Choroid plexus epithelial cell (primary cell): ENCODE measurements at places on chromosomes 6 and 20.

- DNase-seq, result no peak
These were observed 10.2 kb downstream of the SOD2 start for GRCh38 chr6:159682810-159683209.

- DNase-seq, result no peak
These were observed 94.4 kb downstream of the LAMP5 start for GRCh38 chr20:9608639-9609340.

GRCh38 chr20:50245498-50246366 lies 55.1 kb downstream of the CEBPB start:
- peak; percentile 54 for DNase-seq

DNA sequence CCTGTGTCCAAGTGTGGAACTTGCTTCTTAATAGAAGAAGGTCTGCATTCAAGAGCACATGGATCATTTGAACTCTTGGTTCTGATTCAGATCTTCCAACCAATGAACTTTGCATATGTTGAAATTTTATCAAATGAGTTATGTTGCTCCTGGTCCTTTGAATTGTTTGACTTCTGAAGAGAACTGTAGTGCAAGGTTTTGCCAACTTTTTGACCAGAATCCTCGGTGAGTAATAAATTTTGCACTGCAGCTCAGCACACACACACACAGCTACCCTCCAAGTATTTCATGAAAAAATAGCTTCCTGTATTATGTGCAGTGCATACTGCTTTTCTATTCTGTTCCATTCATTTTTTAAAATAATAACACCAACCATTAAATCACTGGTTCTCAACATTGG lies 67.5 kb downstream of the BFSP1 start:
- no peak for DNase-seq

DNA sequence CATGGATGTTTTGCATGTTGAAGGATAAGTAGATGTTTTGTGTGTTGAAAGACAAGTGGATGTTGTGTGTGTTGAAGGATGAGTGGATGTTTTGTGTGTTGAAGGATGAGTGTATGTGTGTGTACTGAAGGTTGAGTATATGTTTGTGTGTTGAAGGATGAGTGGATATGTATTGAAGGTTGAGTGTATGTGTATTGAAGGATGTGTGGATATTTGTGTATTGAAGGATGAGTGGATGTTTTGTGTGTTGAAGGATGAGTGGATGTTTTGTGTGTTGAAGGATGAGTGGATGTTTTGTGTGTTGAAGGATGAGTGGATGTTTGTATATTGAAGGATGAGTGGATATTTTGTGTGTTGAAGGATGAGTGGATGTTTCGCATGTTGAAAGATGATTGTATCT lies 325.0 kb downstream of the CDH4 start:
- no peak for DNase-seq

DNA sequence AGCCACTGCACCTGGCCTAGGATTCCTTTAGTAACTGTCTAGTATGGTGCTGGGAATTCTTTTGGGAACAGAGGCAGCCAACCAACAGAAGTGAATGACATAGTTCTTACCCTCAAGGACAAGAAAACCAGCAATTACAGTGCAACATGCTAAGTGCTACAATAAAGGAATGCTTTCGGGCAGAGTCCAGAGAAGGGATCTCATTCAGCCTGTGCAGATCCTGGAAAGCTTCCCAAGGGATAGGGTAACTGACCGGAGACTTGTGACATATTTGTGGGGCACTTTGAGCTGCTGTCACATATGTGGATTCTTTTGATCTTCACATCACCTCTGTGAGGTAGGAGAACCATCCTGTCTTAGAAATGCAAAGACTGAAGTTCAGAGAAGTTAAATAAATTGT lies 46.8 kb downstream of the C6orf15 start:
- no peak for DNase-seq

DNA sequence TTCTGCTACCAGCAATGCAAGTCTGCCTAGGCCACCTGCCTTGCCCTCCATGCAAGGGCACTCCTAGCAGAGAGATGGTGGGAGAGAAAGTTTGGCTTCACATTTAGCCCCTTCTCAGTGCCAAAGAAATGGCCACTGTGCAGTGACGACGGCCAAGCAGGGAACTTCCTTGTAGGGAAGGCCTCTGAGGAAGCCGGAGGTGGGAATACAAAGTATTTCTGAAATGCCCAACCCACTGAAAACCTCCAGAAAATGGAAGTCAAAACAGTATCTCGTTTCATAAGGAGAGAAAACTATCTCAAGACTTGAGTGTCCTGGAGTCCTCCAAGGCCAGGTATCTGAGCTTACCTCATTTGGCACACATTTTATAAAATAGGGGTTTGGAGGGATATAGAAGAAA lies 42.7 kb downstream of the JAG1 start:
- DNase-seq, result no peak

DNA sequence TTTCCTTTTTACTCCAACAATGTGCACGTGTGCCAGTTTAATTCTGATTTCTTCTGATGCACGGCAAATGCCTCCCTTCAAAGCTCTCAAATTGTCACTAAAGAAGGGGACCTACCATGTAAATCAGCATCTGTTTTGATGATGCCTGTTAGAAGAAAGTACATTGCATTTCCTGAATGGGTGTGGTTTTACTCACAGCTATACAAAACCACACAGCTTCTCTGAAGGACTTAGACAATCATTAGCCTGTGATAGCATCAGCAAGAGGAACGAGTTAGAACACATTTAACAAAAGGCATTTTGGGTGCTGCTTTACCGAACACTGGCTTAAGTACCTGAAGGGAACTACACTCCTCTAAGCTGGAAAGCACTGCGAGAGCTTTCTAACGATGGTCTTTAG lies 109.4 kb downstream of the ATXN1 start:
- no peak for DNase-seq

DNA sequence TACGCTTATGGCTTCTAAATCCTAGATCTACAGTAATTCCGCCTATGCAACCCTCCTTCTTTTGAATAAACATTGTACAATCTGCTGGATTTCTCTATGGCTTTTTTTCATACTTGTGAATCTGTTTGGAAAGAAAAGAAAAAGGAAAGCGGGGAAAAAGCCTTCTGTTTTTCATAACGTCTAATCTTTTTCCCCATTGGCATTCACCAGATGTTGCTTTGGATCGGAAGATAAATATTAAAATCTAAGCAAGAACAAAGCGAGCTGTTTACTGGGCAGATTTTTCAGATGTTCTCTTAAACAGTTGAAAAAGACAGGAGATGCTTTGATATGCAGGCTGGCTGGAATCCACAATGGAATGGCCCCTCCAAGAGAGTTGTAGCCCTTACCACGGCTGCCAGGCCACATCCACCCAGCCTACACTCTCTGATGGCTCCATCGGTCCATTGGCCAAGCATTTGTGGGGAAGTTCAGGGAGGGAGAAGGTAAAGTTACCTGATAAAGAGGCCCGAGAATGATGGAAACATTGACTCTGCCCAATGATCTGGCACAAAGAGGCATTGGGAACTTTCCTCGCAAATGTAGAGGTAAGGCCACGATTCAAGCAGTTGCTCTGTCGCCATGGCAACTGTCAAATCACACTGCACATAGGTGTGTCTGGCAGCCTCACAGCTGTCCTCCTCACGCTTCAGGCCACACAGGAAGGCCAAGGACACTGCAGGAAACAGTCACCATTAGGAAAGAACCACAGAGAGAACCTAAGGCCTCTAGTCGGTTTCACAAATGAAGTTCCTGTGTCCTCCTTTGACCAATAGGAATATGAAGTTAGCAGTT lies 70.3 kb downstream of the PKHD1 start:
- no peak for DNase-seq

- no peak for DNase-seq
These were observed 16.7 kb downstream of the ZDHHC14 start for GRCh38 chr6:157397660-157398059.

GRCh38 chr6:81696524-81696923 lies 56.0 kb downstream of the TENT5A start:
- peak; percentile 58 for DNase-seq

DNA sequence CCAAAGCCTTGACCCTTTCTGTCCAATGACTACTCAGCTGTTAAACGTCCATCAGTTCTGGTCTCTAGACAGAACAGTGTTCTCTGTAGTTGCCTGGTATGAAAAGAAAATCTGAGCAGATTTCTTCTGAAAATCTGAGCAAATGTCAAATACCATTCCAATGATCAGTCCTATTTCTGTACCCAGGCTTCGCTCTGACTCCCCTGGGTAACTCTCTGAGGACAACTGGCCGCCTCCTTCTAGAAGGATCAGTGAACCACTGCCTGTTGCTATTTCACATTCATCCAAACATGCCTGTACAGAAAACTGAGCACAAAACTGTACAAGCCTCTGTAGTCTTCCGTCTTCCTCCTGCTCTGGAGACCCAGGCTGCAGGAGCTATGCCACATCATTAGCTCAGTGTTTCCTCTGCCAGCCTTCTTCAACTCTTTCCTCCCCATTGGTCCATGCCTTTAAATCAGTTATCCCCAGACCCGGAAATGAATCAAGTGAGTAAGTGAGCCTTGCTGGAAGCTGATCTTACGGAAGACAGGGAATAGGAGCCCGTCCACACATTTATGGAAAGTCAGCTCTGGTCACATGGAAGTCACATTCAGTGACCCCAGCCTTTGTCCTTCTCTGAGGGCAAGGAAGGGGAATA lies 63.3 kb downstream of the DAAM2 start:
- peak; percentile 44 for DNase-seq

GRCh38 chr6:107727096-107727757 lies 96.9 kb downstream of the SCML4 start:
- no peak for DNase-seq

DNA sequence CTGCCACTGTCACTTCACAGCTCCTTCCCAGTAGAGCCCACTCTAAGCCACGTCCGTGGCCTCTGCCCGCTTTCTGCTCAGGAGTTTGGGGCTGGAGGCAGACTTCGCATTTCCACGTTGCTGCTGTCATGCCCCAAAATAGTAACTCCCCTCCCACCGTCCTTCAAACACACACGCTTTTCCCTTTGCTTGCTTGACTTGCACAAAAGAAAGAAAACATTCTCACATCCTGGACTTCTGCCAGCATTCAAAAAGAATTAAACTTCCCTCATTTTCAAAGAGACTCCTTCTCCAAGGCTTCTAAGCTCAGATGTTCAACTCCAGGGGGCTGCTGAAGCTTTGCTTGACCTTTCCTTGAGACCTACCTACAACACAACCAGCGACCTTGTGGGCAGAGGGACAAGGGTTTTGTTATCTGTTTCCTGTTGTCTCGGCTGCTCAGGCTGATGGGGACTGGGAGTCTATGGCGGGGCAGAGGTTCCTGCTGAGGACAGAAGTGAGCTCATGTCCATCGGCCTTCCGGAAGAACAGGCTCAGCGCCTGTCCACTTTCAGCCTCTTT lies 263.8 kb upstream of the FOXQ1 start:
- peak; percentile 54 for DNase-seq

- DNase-seq, result peak; percentile 4
These were observed 28.0 kb downstream of the OSBPL2 start for GRCh38 chr20:62266340-62266739.

GRCh38 chr6:99790679-99791078 lies 184.0 kb downstream of the PRDM13 start:
- peak; percentile 18 for DNase-seq

- DNase-seq, result no peak
These were observed 12.9 kb upstream of the NTSR1 start for GRCh38 chr20:62695448-62696414.

DNA sequence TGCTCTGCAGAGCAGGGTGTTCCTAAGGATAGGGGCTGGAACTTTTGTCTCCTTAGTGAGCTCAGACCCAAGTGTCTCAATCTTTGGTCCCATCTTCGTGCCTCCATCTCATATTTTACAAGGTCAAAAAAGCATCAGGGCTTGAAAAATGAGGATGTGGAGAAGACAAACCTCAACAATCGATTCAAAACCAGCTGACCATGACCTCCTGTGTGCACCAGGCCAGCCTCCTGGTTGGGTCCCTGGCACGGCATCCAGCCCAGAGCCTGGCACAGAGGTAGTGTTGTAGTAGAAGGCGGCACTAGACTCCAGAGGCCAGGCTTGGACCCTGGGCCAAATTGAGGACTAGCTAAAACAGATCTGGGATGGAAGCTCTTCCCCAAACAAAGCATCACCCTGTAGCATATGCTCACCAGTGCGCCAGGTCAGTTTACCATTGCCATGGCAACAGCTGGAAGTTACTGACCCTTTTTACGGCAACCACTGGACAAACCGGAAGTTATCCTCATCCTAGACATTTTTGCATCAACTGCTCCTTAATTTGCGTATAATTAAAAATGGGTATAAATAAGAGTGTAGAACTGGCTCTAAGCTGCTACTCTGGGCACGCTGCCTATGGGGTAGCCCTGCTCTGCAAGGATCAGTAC lies 69.3 kb upstream of the BLCAP start:
- DNase-seq, result no peak

GRCh38 chr6:98014442-98015201 lies 731.6 kb upstream of the MMS22L start:
- DNase-seq, result no peak

GRCh38 chr6:74604279-74604678 lies 601.6 kb downstream of the COL12A1 start:
- no peak for DNase-seq

DNA sequence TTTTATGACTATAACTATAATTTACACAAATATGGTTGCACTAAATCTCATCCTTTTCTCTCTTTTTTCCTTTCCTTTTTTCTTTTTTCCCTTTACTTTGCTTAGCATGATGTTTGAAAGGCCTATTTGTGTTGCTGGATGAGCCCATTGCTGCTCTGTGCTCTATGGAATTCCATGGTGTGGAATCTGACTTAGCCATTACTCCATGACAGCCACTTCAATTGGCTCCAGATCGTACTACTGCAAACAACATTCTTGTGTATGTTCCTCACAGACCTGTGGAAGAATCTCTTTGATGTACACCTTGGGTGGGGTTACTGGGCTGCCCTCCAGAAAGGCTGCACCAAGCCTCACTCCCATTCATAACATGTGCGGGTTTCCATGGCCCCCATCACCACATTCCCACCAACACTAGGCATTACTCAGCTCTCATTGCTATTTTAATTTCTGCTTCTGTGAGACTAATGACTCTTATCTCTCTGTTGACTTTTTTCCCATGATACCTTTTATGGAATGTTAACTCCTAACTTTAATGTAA lies 979.0 kb downstream of the KIF16B start:
- DNase-seq, result no peak

DNA sequence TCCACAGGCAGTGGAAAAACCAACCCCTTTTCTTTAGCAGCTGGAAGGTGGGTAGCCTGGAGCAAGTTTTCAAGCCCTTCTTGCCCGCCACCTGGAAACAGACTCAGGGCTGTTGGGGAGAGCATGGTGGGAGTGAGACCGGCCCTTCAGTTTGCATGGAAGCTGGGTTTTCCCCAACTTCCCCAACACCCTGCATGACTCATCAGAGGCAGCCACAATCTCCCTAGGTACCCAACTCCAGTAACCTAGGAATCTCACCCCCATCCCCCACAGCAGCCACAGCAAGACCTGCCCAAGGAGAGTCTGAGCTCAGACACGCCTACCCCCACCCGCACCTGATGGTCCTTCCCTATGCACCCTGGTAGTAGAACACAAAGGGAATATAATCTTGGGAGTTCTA lies 86.3 kb upstream of the IRAK1BP1 start:
- no peak for DNase-seq

DNA sequence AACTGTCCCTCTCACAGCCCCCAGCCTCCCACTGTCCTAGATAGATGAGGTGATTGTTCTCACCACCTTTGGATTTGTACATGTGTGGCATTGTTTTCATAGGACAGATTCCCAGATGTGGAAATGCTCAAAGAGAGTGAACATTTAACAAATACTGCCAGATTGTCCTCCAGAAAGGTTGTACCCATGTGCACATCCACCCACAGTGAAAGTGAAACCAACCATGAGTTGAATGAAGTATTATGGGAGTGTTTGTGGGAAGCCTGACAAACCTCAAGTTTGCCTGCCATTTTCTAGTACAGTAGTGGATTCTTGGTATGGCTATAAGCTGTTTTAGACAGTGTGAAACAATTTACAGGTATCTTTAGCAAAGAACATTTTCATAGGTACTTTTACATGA lies 42.7 kb downstream of the ANKRD6 start:
- DNase-seq, result peak; percentile 28
